Stimulated activated CD4-positive, alpha-beta T cell treated with anti-CD3 and anti-CD28 coated beads, Interleukin-4, amount 100 ng/mL, for 24 hours (primary cell): ENCODE measurements at places on chromosomes 13 and 19.

DNA sequence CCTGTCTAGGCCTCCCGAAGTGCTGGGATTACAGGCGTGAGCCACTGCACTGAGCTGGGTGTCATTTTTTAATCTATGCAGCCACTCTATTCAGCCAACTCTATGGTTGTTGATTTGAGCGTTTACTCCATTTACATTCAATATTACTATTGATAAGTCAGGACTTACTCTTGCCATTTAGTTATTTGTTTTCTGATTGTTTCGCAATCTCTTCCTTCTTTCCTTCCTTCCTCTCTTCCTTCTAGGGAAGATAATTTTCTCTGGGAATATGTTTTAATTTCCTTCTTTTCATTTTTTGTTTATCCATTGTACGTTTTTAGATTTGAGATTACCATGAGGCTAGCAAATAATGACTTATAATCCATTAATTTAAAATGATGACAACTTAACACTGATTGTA lies 2056.0 kb downstream of the OLFM4 start:
- no peak for DNase-seq

DNA sequence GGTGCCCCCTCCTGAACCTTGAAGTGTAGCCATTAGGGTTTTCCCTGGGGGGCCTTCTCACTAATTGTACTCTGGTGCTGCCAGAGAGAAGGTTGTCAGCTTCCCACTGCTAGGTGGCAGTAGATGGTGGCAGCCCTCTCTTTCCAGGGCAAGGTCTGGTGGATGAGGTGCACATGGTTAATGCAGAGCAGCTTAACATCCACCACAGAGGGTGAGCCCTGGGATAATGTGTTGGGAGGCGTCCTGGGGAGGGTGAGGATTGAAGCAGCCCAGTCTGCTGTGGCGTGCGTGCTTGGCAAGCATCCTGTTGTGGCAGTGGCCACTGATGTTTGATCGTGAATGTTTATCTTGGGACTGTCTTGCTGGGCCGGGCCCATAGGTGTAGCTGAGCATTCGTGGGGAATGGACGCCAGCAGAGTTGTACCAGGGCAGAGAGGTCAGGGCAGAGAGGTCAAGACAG lies 5.8 kb downstream of the EGLN2 start:
- no peak for DNase-seq

- no peak for DNase-seq
Measured at GRCh38 chr13:29575098-29575497, 20.4 kb downstream of the SLC7A1 start.

DNA sequence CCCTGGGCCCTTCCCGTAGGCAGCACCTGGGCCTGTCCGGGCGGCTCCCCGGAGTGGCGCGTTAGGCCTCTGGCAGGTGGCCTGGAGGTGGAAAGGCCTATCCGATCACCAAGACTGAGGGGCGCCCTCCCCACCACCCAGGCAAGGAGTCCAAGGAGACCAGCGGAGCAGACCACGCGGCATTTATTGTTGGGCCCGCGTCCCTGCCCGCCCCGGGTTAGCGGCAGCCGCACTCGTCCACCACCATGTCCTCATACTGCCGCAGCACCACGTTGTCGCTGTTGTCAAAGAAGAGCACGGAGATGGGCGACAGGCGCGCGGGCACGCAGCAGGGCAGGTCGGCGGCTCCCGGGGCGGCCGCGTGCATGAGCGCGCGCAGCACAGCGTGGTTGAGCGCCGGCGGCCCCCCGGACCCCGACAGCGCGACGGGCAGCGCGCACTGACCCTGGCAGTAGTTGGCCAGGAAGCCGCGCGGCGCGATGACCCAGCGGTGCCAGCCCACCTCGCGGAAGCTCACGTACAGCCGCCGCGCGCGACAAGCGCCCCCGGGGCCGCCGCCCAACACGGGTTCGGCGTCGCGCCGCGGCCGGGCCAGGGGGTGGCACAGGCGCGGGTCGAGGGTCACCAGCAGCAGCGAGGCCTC lies 27.5 kb downstream of the CERS1 start:
- DNase-seq = no peak

GRCh38 chr13:40109351-40109844 lies 453.9 kb downstream of the COG6 start:
- peak; percentile 20 for DNase-seq

DNA sequence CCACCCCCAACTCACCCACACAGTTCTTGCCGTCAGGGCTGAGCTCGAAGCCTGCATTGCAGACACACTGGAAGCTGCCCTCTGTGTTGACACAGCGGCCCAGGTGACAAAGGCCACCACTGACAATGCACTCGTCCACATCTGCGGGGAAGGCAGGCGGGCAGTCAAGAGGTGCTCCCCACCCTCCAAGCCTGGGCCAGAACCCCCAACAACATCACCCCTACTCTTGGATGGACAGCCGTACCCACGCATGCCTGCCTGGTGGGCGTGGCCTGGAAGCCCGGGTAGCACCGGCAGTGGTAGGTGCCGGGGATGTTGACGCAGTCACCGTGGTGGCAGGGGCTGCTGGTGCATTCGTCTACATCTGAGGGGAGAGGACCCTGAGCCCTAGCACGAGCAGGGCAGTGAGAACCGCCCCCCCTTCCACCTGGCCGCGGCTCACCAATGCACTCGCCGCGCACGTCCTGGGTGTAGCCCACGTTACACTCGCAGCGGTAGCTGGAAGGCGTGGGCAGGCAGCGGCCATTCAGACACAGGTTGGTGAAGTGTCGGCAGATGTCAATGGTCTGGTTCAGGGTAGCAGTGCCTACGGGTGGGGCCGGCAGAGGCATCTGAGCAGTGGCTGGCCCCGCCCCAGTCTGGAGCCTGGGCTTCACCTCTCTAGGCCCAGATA lies 13.3 kb downstream of the FBN3 start:
- DNase-seq = no peak

DNA sequence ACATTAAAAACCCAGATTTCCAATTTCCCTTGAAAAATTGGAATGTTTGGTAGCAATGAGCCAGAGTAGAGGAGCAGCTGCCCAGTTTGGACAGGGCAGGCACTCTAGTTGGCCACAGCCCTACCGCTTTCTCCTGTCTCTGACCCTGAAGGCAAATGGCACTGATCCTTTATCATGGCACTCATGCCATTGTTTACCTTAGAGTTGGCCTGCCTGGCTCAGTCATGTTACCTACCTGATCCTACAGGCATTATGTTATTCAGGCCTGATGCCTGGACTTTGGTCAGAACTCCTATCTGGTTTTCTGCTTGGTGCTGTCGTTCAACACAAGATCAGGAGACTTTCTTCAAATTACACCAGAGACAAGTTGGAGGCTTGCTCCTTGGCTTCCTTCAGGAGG lies 24.9 kb upstream of the TDRD3 start:
- DNase-seq = no peak

GRCh38 chr19:17550076-17550667 lies 5.3 kb upstream of the COLGALT1 start:
- no peak for DNase-seq

DNA sequence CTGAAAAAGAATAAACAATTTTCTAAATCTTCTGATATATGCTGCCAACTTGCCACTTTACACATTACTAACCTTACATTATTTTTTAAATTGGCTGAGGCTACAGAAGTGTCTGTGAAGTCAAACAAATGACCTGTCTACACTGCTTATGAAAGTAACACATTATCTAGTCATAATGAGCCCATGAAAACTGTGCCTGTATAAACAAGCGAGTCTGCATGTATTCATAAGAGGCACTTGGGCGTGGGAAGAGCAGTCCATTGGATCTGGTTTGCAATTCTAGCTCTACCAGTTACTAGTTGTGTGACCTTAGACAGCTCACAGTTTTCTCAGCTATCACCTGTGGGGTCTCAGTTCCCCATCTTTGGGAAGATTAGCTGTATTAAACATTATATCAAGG lies 3.1 kb downstream of the VPS36 start:
- no peak for DNase-seq

DNA sequence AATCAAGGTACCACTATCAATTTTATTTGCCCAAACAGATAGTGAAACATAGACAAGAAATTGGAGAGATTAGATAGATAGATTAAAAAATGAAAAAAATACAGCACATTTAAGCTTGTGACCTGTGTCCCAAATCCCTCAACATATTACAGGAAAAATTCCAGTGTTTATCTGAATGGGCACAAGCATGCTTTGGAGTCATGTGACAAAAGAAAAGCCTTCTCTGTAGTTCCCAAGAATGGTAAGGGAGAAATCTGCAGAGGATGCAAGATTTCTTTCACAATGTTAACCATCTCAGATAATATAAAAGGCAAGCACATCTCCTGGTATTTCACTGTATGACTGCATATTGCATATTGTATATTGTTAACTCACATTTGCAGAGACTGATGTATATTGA lies 168.0 kb downstream of the PCDH9 start:
- DNase-seq = no peak

DNA sequence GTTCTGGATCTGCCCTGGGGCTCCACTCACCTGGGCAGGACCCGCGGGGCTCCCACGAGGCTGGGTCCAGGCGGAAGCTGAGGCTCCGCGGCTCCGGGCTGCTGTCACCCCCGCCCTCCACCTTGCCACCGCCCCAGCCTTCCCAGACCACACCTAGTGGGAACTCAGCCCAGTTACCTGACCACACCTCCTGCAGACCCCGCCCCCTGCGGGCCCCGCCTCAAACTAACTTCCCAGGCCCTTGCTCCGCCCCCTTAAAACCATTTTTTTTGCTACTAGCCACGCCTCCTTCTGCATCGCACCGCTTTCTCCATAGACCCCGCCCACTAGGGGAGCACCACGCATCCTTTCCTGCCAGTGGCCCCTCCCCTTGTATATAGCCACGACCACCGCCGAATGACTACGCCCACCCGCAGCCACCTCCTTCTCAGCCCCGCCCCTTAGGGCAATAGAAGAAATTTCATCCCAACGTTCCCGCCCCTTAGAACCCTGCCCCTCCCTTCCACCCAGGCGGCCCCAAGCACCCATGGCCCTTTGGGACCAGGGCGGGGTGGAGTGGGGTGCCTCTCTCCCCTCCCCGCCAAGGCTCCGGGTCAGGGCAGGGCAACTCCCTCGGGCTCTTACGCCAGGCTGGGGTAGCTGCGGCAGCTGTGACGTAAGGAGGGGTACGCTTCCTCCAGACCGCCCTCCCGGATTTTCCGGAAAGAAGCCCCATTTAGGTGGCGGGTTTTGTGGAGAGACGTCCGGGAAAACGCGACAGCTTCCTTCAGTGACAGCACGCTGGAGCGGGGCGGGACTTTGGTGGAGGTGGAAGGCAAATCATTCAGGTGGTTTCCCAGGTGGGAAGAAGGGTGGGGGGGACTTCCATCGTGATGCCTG lies at the start of gene SH2D3A:
SH2D3A (minus strand) TSS at position 79 of the 879 bp plus-strand sequence. CDS start 3,687 bp downstream, outside the sequence.
- DNase-seq = peak; percentile 94

DNA sequence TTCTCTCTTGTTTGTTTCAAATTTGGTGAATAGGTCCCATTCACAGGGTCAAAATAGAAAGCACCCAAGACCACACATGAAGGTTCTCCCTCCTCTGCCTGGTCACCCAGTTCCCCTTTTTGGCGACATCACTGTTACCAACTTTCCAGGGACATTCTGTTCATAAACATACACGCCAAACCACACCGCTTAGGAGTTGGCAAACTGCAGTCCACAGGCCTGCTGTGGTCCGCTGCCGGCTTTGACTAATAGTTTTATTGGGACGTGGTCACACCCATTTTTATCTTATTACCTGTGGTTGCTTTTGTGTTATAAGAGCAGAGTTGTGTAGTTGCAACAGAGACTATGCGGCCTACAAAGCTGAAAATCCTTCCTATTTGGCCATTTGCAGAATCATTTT lies 24.2 kb downstream of the UHRF1 start:
- DNase-seq = no peak

DNA sequence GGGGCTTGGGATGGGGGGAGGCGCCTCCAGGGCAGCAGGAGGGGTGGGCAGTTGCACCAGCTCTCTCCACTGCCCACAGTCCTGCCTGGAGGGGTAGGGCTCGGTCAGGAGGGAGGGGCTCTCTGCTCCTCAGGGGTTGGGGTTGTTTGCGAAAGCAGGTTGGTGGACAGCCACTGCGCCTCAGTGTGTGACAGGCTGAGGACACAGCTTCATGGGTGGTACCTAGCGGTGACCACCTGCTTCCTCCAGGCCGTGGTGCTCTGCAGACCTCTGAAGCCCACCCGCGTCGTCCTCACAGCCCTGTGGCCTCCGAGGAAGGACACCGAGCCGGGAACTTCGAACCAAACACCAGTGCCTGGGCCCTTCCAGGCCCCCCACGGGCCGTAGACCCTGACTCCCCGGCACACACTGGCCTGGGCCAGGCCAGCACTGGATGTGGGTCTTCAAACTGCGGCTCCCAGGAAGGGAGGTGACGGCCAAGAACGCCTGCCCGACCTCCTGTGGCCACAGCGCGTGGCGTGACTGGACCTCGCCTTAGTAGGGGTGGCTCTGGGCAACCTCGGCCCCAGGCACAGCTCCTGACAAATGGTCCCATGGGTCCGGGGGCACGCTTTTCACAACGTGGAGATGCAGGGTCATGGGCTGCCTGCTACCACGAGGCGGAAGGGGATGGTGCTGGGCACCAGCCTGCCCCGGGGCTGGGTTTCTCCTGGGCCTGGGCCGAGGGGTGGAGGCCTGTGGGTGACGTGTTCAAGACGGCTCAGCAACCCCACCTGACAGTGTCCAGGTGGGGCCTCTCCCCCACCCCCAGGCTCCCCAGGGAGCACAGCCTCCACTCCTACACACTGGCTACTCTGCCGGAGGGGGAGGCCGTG lies 173.2 kb downstream of the KDM4B start:
- DNase-seq = no peak

DNA sequence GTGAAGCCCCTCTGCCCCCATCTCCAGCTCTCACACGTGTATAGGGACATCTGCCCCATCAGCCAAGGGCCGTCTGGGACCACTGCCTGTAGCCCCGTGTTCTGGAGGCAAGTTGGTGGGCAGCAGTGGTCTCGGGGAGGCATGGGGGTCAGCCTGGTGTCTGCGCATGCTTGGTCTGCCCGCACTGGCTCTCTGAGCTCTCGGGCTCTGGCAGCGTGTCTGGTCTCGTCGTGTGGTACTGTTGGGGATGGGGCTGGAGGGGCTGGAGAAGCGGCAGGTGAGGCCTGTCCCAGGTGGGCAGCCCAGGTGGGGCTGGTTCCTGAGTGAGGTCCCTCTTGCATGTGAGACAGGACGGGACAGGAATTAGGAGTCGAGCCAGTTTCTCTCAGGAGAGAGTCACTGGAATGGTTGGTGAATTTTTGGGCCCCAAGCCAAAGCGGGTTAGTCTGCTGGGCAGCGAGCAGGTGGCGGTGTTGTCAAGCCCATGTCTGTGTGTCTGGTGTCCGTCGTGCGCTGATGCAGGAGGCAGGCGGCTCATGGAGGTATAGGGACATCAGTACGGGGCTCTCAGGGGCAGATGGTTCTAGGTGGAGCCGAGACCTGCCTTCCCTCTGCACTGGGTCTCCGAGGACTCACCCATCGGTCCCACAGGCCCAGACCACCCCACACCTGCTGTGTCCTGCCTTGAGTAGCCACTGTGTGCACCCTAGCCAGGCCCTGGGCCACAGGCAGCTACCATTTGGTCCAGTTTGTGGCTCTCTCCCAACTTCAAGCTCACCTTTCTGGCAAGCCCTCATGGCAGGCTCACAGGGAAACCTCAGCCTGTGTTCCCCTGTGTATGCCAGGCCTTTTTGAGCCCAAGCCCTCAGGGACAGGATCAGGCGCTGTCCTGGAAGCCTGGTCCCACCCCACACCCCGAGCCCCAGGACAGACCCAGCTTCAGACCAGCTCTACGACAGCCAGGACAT lies 18.2 kb downstream of the COMP start:
- no peak for DNase-seq

- no peak for DNase-seq
Measured at GRCh38 chr19:29563486-29564101, 37.8 kb downstream of the VSTM2B start.
